ENCODE measurements at places on chromosomes 11 and 22.

DNA sequence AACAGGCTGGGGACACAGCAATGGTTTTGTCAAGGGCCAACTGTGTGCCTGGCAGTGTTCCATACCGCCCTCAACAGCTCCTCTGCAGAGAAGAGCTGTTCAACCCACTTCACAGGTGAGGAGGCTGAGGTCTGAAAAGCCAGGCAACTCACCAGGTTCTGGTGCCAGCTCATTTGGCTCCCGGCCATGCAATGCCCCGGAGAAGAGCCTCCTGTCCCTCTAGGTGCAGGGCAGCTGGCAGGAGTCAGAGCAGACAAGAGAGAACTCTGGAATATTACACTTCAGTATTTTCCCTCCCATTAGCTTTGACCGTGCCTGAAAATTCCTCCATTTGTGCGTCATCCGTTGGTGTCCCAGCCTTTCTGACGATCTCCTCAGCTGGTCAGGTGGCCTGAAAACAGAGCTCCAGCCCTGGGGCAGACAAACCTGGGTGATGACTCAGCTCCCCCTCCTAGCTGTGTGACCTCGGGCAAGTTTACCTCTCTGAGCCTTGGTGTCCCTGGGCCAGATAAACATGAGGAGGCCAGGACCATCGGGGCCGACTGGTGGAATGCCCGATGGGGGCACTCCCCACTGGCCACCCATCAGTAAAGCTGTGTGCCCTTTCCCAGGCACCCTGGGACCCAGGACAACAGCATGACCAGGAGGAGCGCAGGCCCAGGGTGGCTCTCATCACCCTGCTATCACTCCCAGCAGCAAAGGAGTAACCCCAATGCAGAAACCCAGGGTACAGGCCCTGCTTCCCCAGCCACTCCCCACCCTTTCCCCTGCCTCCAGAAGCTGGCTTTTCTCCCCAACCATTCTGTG, 9.6 kb upstream of the C1QTNF6 start:
- peak; percentile 92 for DNase-seq

DNA sequence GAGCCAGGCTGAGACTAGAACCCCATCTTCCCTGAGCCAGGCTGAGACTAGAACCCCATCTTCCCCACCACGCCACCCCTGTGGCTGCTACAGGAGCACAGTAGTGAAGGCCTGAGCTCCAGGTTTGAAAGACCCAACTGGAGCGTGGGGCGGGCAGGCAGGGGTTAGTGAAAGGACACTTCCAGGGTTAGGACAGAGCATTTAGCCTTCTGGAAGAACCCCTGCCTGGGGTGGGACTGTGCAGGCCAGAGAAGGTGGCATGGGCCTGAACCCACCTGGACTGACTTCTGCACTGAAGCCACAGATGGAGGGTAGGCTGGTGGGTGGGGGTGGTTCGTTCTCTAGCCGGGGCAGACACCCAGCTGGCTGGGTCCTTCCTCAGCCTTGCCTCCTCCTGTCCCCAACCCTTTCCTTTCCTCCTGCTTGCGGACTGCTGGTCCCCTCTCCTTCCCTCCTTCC, 24.1 kb downstream of the SUN2 start:
- DNase-seq = no peak

DNA sequence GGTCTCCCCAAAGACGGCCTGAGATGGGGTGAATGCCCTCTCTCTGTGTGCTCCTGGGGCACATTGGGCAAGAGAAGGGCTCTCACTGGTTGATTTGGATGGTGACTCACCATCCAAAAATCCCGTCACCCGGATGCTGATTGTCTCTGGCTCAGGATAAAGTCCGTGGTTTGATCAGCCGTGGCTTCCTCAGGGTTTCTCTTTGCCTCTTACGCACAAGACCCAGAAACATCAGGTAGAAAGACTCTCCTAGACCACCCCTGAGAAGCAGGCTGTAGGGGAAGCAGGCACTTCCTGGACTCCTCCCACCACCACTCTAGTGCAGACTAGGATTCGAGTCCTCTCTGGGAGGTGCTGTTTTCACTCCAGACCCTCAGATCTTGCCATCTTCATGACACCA, 176.1 kb upstream of the NCAM1 start:
- peak; percentile 19 for DNase-seq

GRCh38 chr22:45568213-45568612, 65.5 kb downstream of the FBLN1 start:
- DNase-seq = no peak

GRCh38 chr11:128790196-128790595, 76.9 kb downstream of the KCNJ1 start:
- no peak for DNase-seq

DNA sequence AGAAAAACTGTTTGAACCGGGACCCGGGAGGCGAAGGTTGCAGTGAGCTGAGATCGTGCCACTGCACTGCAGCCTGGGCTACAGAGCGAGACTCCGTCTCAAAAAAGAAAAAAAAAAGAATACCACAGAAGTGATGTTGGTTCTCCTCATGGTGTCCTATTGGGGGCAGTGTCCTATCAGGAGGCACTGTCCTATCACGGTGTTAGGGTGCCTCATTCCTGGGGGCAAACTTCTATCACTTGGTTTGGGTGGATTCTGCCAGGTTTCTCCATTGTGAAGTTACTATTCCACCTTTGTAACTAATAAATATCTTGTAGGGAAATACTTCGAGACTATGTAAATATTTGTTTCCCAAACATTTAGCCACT, 19.6 kb downstream of the PRR14L start:
- no peak for DNase-seq

GRCh38 chr11:58867556-58867955, 23.1 kb upstream of the GLYATL2 start:
- DNase-seq = no peak

DNA sequence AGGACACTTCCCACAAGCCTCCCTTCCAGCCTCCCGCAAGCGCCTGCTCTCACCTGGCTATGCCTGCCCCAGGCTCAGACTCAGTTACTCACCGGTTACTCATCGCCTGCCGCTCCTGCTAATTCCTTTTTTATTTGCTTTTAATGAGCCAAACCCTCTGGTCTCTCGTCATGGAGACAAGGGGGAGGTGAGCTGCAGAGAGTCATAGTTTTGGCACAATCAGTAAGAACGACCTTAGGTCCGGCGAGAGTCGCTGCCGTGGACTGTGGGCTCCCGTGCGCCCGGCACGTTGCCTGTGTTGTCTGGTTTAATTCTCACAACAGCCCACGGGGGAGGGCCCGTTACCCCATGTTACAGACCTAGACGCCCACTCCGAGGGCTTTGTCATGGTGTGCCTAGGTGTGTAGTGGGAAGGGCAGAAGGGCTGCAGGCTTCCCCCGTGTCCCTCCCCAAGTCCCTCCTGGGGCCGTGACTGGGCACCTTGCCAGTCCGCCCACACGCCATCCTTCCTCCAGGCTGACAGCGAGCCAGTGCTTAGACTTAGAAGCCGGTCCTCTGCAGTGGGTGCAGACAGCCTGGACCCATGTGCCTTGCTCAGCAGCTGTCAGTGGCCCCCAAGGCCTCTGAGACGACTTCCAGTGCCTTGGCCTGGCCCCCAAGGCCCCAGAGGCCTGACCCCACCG, 42.2 kb downstream of the WNT7B start:
- DNase-seq = peak; percentile 93

DNA sequence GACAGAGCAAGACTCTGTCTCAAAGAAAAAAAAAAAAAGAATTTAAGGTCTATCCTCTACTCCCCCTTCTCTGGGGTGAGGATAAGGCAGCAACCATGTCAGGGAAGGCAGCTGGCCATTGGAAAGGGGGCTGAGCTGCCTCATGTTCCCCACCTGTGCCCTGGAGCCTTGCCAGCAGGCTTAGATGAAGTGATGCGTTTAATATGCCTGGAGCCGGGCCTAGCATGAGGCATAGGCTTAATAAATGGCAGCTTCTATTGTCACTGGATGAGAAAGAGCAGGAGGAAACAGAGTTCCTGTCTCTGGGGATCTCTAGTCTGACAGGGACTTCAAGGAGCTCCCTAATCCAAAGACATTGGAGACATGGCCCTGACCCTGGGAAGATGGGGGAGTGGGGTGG, 3.2 kb upstream of the KCNE3 start:
- no peak for DNase-seq

GRCh38 chr11:27904358-27905055, 203.4 kb downstream of the KIF18A start:
- DNase-seq = peak; percentile 64
